Fibroblast of skin of abdomen (primary cell): ENCODE measurements at places on chromosomes 11 and 22.

DNA sequence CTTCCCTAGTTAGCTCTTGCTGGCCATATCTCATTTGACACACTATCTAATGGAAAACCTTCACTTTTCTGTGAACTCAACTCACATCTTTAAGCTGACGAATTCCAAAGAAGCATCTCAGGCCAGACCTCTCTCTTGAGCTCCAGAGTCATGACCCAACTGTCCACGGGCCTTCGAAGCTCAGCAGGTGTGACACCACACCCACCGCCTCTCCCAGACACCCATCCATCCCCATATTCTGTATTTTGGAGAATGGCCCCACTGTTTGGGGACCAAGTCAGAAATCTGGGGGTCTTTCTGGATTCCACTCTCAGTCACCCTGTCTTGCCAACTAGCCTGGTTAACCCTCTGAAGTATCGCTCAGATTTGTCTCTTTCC is 125.8 kb downstream of the ST3GAL4 start:
- DNase-seq, result no peak

- DNase-seq, result peak; percentile 57
These were observed 65.5 kb upstream of the SYT9 start for GRCh38 chr11:7186190-7186589.

GRCh38 chr11:125701858-125702621 is 21.4 kb upstream of the ACRV1 start:
- DNase-seq, result no peak

- no peak for DNase-seq
These were observed 19.2 kb upstream of the TH start for GRCh38 chr11:2190657-2191471.

DNA sequence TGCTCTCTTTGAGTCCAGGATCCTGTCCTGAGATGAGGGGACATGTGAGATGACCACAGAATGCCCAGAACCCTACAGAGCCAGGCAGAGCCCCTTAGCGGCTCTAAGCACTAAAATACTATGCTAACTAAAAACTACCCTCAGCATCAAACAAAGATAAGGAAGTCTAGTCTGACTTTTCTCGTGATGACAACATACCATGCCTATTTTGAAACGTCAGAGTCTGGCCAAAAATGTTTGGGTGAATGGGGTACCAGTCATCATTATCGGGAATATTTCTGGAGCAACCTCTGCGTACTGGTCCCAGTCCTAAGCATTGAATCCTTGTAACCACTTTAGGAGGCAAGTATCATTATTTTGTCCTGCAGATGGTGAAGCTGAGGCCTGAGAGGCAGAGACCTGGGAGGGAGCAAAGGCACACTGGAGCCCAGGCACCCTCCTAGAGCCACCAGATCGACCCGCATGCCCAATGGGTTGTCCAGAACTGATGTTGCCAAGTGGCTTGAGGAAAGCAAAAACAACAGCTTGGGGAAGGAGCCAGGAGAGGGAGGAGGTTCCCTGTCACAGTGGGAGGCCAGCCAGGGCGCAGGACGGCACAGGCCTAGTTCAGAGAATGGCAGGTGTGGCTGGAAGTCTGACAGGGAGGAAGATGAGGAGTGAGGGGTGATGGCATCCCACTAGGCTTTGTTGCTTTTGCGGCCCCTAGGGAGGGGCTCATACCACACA is 7.2 kb upstream of the OSM start:
- no peak for DNase-seq

GRCh38 chr11:3231851-3232744 is at the start of gene MRGPRE:
TSS of gene MRGPRE (minus strand) at chr11:3232417. CDS start at chr11:3228799, 3,618 bp downstream.
- no peak for DNase-seq

DNA sequence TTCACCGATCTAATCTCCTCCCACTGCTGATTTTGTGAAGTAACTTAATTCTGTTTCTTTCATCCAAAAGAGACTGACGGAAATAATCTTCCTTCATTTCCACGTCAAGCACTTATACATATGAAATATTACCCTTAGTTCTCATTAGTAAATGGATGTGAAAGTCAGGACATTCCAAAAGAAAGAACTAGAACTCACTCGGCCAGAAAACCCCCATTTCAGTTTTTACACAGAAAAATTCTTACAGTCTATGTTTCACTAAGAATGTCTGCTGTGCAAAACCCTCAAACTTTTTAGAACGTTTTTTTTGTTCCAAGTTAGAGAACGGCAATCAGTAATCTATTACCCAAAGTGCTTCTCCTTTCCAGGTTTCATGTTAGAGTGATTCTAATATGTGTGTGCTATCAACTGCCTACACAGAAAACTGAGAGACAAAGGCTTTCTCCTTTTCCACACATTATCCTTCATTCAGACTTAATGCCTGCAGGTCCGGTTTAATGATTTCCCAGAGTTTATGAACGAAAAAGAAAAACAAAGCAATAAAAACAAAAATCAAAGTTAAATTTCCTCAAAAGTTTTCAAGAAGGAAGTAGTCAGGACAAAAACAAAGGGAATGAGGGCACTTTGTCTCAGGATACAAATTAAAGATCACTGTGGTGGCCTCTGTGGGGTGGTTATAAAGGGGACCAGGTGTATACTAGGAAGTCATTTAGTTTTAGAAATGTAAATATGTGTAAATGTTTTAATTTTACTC is 11.3 kb upstream of the SESN3 start:
- DNase-seq, result no peak

DNA sequence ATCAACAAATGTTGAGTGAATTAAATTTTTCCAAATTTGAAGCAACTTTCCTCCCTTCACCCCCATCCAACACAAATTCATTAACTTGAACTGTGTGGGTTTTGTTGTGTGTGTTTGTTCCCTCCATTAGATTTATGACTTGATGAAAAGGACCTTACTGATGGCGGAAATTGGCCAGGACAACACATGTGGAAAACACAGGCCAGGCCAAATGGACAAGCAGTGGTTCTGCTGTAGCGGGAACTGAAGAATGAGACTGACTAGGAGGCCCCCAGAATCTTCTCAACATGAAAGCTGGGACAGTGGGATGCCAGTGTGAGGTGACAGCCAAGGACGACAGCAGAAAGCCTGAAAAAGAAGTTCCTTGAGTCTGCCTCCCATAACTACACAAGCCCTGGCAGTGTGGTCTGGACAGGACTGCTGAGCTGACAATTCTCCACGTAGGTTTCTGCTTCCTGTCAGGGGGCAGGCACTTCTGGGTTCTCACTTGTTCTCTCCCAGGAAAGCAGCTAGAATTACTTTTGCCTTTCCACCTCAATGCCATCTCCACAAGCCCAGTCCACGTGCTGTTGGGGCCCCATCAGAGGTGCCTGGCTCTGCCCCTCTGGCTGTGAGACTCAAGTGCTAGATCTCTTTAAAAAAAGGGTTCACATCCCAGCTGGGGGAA is 94.3 kb downstream of the ETS1 start:
- no peak for DNase-seq

DNA sequence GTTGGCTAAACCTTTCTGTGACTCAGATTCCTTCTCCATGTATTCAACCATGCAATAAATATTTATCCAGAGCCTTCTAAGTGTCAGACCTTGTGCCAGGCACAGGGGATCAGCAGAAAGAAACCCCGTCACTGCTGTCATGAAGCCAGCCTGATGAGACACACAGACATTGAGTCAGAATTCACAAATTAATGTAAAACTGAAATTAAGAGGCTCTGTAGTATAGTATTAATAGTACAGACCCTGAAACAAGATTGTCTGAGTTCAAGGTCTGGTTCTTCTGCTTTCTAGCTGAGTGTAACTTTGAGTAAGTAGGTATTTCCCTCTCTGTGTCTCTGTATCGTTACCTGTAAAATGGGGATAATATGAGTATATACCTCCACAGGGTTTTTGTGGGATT is 46.9 kb downstream of the ME3 start:
- no peak for DNase-seq

- no peak for DNase-seq
These were observed 14.7 kb upstream of the APOL6 start for GRCh38 chr22:35633520-35633919.

DNA sequence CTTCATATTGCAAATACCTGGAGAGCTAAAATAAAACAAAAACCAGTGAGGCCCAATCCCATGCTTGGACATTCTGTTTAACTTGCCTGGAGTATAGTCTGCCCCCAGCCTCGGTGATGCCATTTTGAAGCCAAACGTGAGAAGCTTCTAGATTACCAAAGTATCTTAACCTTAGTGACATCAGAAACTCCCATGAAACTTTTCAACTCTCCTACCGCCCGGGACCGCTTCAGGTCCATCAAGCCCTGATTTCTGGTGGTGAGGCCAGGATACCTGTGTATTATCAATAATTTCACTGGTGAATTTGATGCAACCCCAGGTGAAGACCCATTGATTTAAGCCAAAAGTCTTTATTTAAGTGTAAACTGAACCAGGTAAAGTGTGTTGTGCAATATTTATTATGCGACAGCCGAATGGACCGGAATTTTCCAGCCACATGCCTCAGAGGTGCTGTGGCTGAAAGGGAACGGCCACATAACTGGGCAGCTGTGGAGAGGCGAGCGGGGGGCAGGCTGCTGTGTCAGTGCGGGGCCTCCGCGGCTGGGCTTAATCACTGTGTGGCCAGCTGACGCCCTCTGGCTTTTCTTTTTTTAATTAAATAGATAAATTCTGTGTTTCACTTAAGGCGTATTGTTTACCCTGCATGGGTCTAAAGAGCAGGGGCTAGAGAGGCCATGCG is 385.5 kb upstream of the B3GAT1 start:
- no peak for DNase-seq

- no peak for DNase-seq
These were observed 27.0 kb upstream of the PARVG start for GRCh38 chr22:44153710-44154109.

GRCh38 chr11:88337987-88338668 is 592 bp upstream of the CTSC start:
- DNase-seq, result peak; percentile 65

- no peak for DNase-seq
These were observed 936 bp downstream of the CECR2 start for GRCh38 chr22:17370026-17370765.

- no peak for DNase-seq
These were observed 73.0 kb downstream of the RTL6 start for GRCh38 chr22:44424867-44425693.

GRCh38 chr22:31084811-31085492 is 3.8 kb downstream of the SMTN start:
- peak; percentile 89 for DNase-seq

- no peak for DNase-seq
These were observed 21.5 kb downstream of the FBLN1 start for GRCh38 chr22:45524157-45524556.

DNA sequence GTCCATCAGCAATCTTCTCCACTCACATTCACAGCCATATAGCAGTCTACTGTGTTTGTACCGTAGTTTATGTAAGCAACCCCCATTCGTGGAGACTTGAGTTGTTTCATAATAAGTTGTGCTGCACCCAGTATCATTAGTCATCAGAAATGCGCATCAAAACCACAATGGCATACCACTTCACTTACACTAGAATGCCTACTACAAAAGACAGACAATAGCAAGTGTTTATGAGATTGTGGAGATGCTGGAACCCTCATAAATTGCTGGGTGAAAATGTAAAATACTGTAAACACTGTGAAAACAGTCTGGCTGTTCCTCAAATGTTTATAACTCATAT is 133.3 kb downstream of the ATXN10 start:
- DNase-seq, result peak; percentile 97

DNA sequence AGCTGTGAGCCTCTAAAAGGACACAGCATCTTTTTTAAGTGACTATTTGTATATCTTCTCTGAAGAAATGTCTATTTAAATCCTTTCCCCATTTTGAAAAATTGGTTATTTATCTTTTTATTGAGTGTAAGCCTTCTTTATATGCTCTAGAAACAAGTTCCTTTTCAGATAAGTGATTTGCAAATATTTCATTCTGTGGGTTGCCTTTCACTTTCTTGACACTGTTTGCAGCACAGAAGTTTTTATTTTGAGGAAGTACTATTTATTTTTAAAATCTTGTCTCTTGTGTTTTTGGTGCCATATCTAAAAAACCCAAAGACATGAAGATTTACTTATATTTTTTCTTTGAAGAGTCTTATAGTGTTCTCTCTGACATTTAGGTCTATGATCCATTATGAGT is 40.1 kb upstream of the LYVE1 start:
- no peak for DNase-seq

DNA sequence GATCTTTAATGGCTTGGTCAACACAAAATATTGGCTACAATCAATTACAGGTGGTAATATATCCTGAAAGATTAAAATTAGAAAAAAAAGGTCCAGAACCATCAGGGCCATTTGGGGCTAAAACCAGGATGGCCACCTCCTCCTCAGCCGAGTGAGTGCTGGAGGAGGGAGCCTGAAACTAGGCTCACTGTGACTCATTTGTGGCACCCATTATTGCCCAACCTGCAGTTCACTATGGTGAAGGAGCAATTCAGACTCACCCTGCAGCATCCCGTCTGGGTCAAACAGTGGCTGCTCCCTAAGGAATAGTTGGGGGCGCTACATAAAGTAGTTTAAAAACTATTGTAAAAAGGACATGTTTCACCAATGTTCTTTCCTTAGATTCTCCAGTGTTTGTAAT is 60.7 kb downstream of the GLYATL1 start:
- DNase-seq, result no peak

GRCh38 chr11:132718711-132719671 is 813.3 kb downstream of the OPCML start:
- peak; percentile 81 for DNase-seq

DNA sequence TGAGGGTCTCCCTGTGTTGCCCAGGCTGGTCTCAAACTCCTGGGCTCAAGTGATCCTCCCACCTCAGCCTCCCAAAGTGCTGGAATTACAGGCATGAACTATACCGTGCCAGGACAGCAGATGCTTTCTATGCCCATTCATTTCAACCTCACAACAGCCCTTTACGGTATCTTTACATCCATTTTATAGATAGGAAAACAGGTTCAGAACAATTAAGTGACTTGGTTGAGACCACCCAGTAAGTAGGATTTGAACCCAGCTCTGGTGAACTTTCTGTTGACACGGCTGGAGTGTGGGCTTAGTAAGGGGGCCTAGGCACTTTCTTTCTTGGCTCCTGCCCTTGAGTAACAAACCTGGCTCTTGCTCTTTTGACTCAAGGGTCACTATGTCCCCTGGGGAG is 25.7 kb downstream of the TEF start:
- no peak for DNase-seq

DNA sequence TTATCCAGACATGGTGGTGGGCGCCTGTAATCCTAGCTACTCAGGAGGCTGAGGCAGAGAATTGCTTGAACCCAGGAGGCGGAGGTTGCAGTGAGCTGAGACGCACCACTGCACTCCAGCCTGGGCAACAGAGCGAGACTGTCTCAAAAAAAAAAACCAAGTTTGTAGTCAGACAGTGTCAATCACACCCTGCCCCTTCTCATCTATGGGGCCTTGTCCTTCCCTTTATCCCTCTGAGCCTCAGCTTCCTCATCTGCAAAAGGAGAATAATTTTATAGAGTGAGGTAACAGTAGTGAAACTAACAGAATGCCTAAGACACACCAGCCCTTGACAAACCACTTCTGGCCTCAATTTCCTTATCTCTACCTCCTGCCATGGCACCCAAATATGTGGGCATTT is 10.7 kb downstream of the BCL9L start:
- no peak for DNase-seq

GRCh38 chr11:48029681-48030290 is 49.4 kb downstream of the PTPRJ start:
- no peak for DNase-seq
